ENCODE measurements at places on chromosomes 3 and 15. TPM values are rescaled to one million over a fixed set of nuclear protein-coding genes. Genes with fewer than 3 reads are reported as not detected.

Gene ADCY5
- total RNA-seq, result 32.2 TPM

Gene REC114
- not detected for total RNA-seq

Gene SYNPR
- not detected for total RNA-seq

Gene EFCC1
- total RNA-seq, result 3.6 TPM

Gene GABRB3
- not detected for total RNA-seq

Gene NUP210
- total RNA-seq, result 11.0 TPM

Gene CMTM8
- 6.6 TPM for total RNA-seq

Gene BFSP2
- not detected for total RNA-seq

Gene ROBO2
- total RNA-seq, result 2.9 TPM

Data from ascending aorta (tissue), 2 donors.